ENCODE measurements at places on chromosomes 7 and 10.

- no peak for DNase-seq
Measured at GRCh38 chr7:136925556-136925955, 57.1 kb downstream of the CHRM2 start.

- DNase-seq: no peak
Measured at GRCh38 chr10:62978482-62978881, 154.6 kb upstream of the NRBF2 start.

DNA sequence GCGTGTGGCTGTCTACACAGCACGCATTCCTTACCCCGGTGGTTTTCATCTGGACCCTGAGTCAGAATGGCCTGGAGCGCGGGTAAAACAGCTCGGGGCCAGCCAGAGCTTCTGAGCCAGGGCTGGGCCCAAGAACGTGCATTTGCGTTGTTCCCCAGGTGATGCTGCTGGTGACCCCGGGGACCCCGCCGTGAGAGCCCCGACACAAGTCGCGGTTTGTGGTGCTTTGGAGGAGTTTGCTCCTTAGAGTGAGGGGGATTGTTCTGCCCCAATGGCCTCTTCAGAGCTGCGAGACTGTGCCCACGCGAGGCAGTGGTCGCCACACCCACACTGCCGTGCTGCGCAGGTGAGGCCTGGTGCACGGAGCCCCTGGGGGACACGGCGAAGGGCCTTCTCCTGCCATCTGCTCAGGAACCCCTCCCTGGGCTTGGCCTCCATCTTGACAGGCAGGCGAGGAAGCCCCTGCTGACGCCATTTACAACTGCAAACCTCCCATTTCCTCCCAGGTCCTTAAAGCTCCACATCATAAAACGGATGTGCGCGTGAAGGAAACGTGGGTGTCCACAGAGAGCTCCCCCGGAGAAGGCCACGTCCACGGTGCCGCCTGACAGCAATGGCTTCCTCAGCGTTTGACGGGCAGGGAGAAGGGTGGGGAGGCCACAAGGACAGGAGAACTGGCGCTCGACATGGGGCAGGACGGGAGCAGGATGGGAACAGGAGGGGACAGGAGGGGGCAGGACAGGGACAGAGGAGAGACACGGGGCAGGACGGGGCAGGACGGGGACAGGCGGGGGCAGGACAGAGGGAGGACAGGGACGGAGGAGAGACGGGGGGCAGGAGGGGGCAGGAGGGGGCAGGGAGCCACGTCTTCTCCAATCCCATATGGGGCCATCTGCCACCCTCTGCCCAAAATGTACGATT, 477.2 kb downstream of the DNAJB6 start:
- DNase-seq: no peak

- no peak for DNase-seq
Measured at GRCh38 chr10:110093722-110094121, 85.9 kb downstream of the ADD3 start.

DNA sequence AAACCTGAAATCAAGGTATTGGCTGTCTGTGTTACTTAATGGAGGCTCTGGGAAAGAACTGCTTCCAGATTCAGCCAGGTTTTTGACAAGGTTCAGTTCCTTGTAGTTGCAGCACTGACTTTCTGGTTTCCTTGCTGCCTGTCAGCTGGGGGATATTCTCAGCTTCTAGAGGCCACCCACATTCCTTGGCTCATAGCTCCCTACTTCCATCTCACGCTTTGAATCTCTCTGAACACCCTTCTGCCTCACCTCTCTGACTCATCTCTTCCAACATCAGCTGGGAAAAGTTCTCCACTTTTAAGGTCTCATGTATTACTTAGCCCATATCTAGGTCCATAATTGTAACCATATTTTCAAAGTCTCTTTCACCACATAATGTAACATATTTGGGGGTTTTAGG, 22.9 kb upstream of the GPR22 start:
- DNase-seq: no peak

DNA sequence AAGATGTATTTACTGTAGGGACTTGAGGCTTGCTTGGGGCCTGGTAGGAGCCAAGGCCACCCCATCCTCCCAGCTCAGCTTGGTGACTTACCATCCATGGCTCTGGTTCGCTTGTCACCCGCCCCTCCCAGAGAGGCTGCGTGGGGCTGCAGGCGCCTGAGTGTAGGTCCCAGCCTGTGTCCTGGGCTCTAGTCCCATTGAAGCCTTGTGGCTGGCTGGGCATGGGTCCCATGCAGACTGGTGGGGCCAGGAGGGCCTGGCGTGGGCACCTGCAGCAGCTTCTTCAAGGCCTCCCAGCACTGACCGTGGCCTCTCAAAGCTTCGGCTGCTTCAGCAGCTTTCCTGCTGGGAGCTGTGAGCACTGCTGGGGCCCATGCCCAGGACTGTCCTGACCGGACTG, 118.1 kb downstream of the INPP5A start:
- no peak for DNase-seq

- DNase-seq: peak; percentile 68
Measured at GRCh38 chr10:130136226-130137089, at the start of gene GLRX3. GLRX3 (plus strand) TSS chr10:130136391; CDS start chr10:130136421, 30 bp downstream.

- no peak for DNase-seq
Measured at GRCh38 chr10:117710181-117710798, 167.7 kb downstream of the EMX2 start.

- no peak for DNase-seq
Measured at GRCh38 chr7:12783421-12784095, 96.1 kb downstream of the ARL4A start.

- no peak for DNase-seq
Measured at GRCh38 chr10:83252596-83252995, 886.7 kb upstream of the GHITM start.

DNA sequence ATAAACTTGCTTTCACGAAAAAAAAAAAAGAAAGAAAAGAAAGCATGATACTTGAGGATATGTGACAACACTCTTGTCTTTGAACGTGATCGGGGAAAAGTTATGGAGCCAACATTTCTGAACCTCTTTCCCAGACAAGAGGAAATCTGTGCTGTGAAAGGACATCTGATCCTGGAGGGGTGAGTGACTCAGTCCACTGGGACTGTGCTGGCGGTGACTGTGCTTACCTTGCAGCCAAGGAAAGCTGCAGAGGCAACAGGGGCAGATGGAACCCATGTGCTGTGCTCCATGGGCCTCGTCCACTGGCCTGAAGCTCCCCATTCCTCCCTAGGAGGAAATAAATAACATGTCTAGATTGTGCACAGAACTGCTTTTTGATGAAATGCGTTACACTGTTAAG, 116.5 kb upstream of the RAB11FIP2 start:
- DNase-seq: no peak

- DNase-seq: no peak
Measured at GRCh38 chr10:13739183-13739582, 152.4 kb downstream of the PRPF18 start.

- no peak for DNase-seq
Measured at GRCh38 chr10:93198401-93199131, 124.9 kb downstream of the CYP26A1 start.

GRCh38 chr7:116984917-116985316, 31.6 kb downstream of the ST7 start:
- DNase-seq: peak; percentile 27

DNA sequence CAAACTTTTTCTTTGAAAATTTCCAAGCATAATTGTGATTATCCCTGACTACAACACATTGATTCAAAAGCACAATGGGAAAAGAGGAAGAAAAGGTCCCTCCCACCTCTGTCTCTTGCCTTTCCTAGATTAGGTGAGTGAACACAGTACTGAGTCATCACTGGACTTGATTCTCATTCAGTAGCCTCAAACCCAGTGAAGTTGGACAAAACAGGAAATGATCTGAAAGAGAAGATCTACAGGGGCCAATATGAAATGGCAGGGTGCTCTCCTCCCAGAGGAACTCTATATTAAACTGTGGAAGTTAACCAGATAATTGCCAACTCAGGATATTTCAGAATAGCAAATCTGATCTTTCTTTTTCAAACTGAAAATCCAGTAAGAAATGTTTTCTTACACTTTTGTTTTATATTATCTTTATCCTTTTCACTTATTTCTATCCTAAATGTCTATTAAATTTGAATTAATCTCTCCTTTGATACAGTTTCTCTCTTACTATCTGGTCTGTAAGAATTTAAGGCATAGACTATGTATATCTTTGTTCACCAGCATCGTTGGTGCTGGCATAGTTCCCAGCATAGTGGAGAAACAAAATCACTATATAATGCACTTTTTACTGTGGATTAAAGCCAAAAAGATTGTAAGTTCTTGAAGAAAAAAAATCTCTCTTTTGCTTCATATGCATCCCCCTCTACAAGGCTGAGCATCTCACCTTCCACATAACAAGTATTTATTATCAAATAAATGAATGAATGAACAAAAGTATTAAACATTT, 41.4 kb upstream of the IKZF1 start:
- DNase-seq: no peak

GRCh38 chr7:66380272-66380888, 175.2 kb downstream of the TPST1 start:
- peak; percentile 55 for DNase-seq

GRCh38 chr7:151304856-151305255, 36.8 kb upstream of the NUB1 start:
- DNase-seq: no peak

- DNase-seq: peak; percentile 70
Measured at GRCh38 chr10:58963101-58963534, 213.3 kb upstream of the PHYHIPL start.

DNA sequence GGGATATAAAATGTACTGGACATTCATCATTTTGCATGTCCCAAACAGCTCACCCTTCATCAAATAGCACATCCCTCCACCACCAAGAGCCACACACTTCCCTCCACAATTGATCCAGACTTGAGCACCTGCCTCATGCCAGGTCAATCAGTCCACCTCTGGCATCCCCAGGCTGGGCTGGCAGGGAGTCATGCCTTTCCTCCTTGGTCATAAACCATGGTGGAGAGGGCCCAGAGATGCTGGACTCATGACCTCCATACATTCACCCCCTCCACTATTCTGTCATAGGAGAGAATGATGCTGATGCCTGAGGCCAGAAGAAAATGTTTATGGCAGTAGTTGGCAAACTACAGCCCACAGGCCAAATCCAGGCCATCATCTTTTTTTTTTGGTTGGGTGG, 16.1 kb upstream of the GDF10 start:
- no peak for DNase-seq

GRCh38 chr7:143892527-143893300, 9.3 kb downstream of the TCAF1 start:
- DNase-seq: peak; percentile 68

DNA sequence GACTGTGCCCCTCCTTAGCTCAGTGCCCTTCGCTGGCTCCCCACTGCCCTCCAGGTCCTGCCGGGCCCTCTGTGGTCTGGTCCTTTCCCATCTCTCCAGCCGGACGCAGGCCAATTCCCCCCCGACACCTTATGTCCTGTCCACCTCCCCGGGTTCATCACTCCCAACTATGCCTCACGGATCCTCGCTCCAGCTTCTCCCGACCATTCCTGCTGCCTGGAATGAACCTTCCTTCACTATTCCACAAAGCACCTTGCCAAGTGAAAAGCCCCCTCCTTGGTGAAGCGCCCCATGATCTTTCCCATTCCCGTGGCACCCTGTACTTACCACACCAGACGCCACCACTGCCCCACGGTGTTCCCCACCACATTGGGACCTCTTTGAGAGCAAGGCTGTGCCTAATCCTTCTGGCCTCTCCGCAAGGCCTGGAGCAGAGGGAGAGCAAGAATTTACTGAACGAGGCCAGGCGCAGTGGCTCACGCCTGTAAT, 47.2 kb downstream of the TMEM270 start:
- DNase-seq: no peak

GRCh38 chr7:90771281-90771680, 175.2 kb downstream of the CDK14 start:
- no peak for DNase-seq

GRCh38 chr7:90961037-90961725, 303.1 kb upstream of the FZD1 start:
- DNase-seq: no peak

- DNase-seq: peak; percentile 65
Measured at GRCh38 chr10:72068901-72069446, 19.4 kb downstream of the SPOCK2 start.

DNA sequence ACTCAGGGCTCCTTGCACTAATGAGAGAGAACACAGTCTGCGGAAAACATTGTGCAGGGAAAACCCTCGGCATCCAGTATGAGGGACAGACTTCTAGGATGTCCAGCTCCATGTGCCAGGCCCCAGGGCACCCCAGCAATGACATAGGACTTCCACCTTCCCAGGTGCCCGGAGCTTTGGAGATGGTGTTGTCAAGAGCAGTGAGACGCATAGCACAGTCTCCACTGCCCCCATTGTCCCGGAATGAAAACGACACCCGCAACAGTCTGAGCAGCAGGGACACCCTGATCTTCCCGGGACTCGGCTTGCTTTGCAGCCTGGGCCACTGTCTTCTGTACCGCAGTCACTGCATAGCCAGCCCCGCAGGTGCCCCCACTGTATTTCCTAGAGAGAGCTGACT, 339.2 kb upstream of the ADARB2 start:
- no peak for DNase-seq

- DNase-seq: no peak
Measured at GRCh38 chr10:121911421-121911697, 16.5 kb downstream of the ATE1 start.

- no peak for DNase-seq
Measured at GRCh38 chr10:71933651-71934050, 30.5 kb upstream of the CHST3 start.

DNA sequence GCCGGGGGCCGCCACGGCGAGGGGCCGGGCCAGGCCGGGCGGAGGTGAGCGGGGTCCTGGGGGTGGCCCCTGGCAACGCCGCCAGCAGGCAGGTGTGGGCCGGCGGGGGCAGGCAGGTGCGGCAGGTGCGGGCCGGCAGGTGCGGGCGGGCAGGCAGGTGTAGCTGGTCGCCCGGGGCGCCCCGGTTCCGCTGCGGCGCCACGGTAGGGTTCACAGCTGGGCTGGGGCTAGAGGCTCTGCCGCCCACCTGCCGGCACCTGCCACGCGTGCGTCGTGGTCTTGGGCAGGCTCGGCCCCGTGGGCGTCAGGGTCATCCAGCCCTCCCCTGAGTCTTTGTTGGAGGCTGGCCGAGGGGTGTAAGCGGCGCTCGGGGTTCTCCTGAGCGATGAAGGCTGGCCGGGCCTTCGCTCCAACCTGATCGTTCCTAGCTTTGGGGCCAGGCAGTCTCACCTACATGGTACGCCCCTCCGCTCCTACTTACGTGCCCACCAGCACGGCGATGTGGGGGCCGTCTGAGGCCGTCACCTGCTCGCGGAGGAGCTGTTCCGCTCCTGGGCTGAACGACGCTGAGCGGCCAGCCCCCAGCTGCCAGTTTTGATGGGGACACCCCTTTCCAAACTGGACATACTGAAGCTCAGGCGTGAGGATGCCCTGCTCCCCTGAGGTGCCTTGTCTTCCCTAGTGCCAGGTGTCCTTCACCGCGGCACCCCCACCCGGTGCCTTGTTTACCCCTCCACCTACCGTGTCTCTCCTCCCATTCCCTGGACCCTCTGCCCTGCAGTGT, 493 bp downstream of the ZMIZ2 start:
- DNase-seq: no peak
